H7 (cell line): ENCODE measurements at places on chromosomes 4 and X. TPM values are rescaled to one million over a fixed set of nuclear protein-coding genes. Genes with fewer than 3 reads are reported as not detected.
A peak's percentile ranks its signal among the peaks of the same experiment; 100 is the strongest.

GRCh38 chr4:26206339-26206738 is 114.5 kb upstream of the RBPJ start:
- DNase-seq = no peak

- DNase-seq = no peak
Measured at GRCh38 chr4:56979421-56980072, 851 bp downstream of the POLR2B start.

DNA sequence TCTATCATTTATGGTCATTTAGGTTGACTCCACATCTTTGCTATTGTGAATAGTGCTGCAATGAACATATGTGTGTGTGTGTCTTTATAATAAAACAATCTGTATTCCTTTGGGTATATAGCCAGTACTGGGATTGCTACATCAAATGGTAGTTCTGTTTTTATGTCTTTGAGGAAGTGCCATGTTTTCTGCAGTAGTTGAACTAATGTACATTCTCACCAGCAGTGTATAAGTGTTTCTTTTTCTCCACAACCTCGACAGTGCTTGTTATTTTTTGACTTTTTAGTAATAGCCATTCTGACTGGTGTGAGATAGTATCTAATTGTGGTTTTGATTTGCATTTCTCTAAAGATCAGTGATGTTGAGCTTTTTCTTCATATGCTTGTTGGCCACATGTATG is 80.5 kb downstream of the ARHGAP6 start:
- DNase-seq = no peak

DNA sequence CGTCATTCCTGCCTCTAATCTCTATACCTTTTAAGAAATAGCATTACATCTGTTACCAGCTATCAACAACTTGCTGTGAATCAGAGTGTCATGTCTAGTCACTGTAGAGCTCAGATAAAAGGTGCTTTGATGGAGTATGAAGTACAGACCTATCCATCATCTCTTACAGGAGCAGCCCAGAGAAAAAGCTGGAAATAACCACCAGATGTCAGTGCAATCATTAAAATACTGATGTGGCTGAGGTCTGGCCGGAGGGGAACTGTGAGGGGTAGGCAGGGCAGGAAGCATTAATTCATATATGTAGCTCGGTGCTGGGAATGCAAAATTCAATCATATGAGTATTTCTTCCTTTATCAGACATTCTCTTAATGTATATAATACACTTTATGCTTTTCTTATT is 100.6 kb downstream of the AKAP4 start:
- peak; percentile 6 for DNase-seq

GRCh38 chr4:16240300-16240699 is 14.0 kb upstream of the TAPT1 start:
- no peak for DNase-seq

- no peak for DNase-seq
Measured at GRCh38 chr4:108060686-108061321, 71.1 kb downstream of the HADH start.

- no peak for DNase-seq
Measured at GRCh38 chr4:77310931-77311330, 153.9 kb downstream of the CCNG2 start.

DNA sequence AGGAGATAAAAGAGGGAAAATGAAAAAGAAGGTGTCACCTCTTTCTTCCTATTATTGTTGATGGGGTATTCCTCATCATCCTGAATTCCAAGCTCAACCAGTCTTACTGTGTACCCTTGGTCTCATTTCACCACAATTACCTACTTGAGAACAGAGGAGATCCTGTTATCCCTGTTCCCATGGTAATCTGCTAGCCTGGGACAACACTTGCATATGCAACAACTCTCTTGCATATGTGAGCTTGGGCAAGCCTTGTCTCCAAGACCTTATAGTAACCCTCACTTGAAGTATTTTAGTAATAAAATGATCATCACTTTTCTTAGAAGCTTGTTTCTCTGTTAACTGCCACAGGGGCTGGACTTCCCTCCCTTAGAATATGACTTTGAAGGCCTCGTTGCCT is 253.7 kb downstream of the NAP1L3 start:
- DNase-seq = no peak

DNA sequence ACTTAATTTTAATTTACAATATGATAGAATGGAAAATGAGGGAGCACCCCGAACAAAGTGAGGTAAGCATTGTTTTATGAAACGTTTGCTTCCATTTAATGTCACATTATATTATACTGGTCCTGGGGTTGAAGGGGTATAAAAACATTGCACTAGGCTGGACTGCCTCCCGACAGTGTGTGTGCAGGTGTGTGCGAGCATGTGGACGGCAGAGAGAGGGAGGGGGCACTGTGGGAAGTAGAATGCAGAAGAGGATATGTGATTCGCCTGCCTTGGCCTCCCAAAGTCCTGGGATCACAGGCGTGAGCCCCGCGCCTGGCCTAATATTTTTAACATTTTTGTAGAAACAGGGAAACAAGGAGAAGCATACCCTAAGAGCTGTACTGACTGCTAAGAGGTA is 36.0 kb downstream of the IRF2 start:
- no peak for DNase-seq

GRCh38 chr4:55793479-55793878 is 26.1 kb upstream of the EXOC1L start:
- DNase-seq = peak; percentile 33

- DNase-seq = no peak
Measured at GRCh38 chr4:13093170-13093569, 391.0 kb downstream of the RAB28 start.

DNA sequence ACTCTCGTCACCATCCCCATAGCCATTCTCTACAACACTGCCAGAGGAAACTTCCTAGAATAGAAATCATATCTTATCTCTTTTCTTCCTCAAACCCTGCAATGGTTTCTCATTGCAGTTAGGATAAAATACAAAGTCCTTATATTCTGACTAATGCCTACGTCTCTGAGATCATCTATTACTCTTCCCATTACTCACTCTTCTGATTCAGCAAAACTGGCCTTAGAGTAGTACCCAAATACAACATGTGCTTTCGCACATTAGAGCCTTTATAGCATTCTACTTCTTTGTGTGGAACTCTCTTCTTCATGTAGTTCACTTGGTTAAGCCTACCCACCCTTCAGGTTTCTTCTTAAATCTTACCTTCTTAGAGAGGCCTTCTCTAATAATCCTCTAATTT is 28.0 kb downstream of the LHFPL1 start:
- DNase-seq = no peak

DNA sequence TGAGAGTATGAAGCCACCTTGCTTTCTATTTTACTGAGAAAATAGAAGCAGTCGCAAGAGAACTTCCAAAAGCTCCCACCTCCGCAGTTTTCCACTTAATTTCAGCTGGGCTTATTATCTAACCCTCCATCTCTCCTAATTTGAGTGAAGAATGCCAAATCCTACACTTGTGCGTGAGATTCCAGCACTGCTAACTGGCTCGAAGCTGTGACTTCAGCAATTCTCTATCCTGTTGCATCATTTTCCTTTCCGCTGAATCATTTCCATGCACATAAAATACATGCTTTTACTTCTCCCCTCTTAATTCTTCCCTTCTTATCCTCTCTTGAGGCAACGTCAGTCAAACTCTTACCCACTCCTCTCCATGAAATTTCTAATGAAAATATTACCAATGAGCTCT is 189.5 kb downstream of the GASK1B start:
- no peak for DNase-seq

GRCh38 chr4:90186229-90186628 is 59.0 kb downstream of the CCSER1 start:
- DNase-seq = no peak

- DNase-seq = no peak
Measured at GRCh38 chrX:110472265-110472664, 113.6 kb downstream of the RTL9 start.

DNA sequence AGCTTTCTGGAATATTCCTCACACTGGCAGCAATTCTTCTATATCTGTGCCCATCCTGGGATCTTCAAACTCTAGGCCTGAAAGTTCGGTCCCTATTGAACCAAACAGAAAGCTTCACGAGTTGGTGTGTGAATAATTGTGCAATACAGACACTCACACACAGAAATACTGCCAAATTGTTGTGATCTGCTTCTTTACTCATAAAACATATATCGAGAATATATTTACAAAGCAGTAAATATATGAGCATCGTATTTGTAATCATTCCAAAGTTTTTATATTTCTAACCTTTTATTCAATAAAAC is 56.6 kb upstream of the BEX4 start:
- no peak for DNase-seq

DNA sequence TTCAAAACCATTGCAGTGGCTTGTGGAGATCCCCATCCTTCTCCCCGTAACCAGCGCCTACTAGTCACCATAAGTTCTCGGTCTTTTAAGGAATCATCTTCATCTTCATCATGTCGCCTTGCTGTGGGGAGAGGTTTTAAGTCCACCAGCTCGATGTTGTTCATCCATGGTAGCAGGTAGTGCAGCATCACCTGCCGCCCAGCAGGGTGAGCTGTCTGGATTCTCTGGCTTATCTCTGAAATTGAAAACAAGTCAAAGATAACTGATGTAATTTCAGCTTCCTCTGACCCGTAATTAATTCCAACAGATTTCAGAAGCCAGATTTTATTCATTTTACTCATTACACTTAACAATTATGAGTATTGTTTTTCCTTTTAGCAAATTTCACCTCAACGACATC is 67.4 kb downstream of the ZAR1 start:
- peak; percentile 25 for DNase-seq

DNA sequence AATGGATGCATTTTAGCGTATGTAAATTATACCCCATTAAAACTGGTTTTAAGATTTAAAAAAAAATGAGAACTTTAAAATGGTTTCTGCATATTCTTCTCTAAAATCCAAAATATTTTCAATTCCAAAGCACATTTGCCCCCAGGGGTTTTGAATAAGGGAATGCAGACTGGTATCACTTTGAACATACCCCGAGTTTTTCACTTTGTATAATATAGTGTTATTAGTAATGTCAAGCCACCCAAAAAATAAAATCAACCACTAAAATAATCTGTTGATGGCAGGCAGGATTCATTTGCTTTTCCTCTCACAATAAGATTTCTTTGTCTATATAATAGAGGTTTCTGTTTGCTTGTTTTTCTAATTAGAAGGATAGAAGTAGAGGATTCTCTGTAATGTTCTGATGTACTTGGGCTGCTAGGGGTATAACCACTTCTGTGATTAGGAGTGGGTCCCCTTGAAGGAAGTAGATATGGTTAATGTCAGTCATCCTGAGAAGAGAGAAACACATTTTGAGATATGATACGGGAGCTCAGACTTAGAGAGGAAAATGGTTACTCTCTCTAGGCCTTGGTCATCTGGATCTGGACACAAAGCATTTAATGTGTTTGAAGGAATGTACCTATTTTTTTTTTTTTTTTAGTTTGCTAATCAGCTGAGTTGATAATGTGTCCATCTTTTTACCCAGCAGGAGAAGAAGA is 9.3 kb upstream of the LIN54 start:
- DNase-seq = no peak

DNA sequence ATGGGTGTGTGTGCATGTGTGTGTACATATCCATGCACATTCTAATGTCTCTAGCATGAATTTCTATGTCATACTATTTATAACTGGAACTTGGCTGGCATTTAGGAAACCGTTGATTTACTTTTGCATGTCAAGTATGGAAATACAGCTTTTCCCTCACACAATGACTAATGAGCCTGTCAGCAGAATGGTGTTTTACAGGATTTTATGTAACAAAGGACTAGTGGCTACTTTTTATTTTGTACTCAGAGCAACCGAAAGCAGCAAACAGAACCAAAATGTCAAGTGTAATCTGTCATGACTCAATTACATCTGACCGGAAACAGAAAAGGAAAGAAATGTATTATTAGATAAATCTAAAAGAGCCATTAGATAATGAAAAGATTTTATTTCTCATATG is 1911.5 kb upstream of the AGA start:
- DNase-seq = no peak

GRCh38 chr4:4627111-4627510 is 85.3 kb upstream of the STX18 start:
- peak; percentile 54 for DNase-seq

The CLIC2 gene
- total RNA-seq = 0.59 and 1.1 TPM in 2 replicates

The SPRY1 gene
- total RNA-seq = 42.2 and 56.8 TPM in 2 replicates

The XAGE1A gene
- not detected in 2 replicates for total RNA-seq

The CHIC2 gene
- total RNA-seq = 14.4 and 18.2 TPM in 2 replicates

The XK gene
- total RNA-seq = 1.2 and 2.2 TPM in 2 replicates

The EDA2R gene
- total RNA-seq = 0.80 and 0.92 TPM in 2 replicates

The SLC9B1 gene
- not detected in 2 replicates for total RNA-seq

The NLRP2B gene
- total RNA-seq = not detected in 2 replicates

The NKX6-1 gene
- total RNA-seq = not detected in 2 replicates

The UGT2A1 gene
- 0.42 and 0.81 TPM in 2 replicates for total RNA-seq

The RBMXL3 gene
- total RNA-seq = not detected in 2 replicates

The PFKFB1 gene
- 0.07 and 0.14 TPM in 2 replicates for total RNA-seq

The RBMX gene
- 568 and 767 TPM in 2 replicates for total RNA-seq

The TKTL2 gene
- not detected in 2 replicates for total RNA-seq

The CFAP99 gene
- total RNA-seq = not detected in 2 replicates

The RNF150 gene
- 1.1 and 1.4 TPM in 2 replicates for total RNA-seq

The AMELX gene
- not detected in 2 replicates for total RNA-seq

The SYNPO2 gene
- 0.38 and 0.41 TPM in 2 replicates for total RNA-seq

The BANK1 gene
- 1.3 TPM in 1 of 2 replicates, not detected in the other for total RNA-seq

The NUP62CL gene
- 1.9 and 6.3 TPM in 2 replicates for total RNA-seq

The STBD1 gene
- 1.6 and 1.7 TPM in 2 replicates for total RNA-seq

The WAS gene
- 0.67 and 0.69 TPM in 2 replicates for total RNA-seq

The F8A2 gene
- not detected in 2 replicates for total RNA-seq

The RNF212 gene
- total RNA-seq = 28.0 and 59.8 TPM in 2 replicates

The SPANXA1 gene
- total RNA-seq = not detected in 2 replicates

The IBSP gene
- total RNA-seq = not detected in 2 replicates
